ENCODE measurements at places on chromosomes 3 and 15.
A peak's percentile ranks its signal among the peaks of the same experiment; 100 is the strongest.

DNA sequence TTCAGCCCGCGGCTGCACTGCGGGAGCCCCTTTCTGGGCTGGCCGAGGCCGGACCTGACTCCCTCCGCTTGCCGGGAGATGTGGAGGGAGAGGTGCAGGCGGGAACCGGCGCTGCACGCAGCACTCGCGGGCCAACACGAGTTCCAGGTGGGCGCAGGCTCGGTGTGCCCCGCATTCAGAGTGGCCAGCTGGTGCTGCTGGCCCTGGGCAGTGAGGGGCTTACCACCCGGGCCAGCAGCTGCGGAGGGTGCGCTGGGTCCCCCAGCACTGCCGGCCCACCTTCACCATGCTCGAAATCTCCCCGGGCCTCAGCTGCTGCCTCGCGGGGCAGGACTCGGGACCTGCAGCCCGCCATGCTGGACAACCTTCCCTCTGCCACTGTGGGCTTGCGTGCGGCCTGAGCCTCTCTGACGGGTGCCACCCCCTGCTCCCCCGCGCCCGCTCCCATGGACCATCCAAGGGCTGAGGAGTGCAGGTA, 733.5 kb upstream of the CCDC54 start:
- DNase-seq: no peak

GRCh38 chr3:159652452-159652851, 336.2 kb upstream of the IL12A start:
- no peak for DNase-seq

GRCh38 chr3:133474251-133474801, 74.5 kb downstream of the BFSP2 start:
- no peak for DNase-seq

DNA sequence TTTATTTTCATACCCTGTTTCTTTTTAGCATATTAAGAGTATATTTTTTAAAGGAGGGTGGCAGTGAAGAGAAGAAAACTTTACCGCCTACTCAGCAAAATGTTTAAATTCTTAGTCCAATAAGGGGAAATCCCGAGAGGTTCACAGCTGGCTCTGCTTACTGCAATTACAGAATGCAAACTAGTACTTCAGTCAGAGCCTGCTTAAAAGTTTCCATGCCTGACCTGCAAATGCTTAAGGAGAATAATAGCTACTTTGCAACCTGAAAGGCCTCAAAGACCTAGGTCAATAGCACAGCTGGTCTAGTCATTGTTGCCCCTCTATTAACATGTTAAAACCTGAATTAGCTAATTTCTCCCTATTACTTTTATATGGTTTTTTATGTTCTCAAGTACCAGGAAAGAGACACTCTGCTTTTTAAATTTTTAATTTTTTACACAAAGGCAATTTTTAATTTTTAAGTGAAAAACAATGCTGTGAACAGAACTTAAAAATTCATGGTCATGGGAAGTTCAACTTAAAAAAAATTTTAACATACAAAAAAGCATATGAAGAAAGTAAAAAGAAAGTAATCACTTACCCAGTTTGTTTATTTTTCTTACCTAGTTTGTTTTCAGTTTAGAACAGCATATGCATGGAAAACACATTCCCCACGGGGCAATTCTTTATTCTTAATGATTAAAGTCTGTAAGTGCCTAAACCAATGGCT, 79.2 kb downstream of the P3H2 start:
- DNase-seq: no peak

GRCh38 chr3:47414666-47415587, 34.1 kb downstream of the PTPN23 start:
- no peak for DNase-seq

- no peak for DNase-seq
Observed at GRCh38 chr3:40911264-40911663, 288.0 kb upstream of the CTNNB1 start.

DNA sequence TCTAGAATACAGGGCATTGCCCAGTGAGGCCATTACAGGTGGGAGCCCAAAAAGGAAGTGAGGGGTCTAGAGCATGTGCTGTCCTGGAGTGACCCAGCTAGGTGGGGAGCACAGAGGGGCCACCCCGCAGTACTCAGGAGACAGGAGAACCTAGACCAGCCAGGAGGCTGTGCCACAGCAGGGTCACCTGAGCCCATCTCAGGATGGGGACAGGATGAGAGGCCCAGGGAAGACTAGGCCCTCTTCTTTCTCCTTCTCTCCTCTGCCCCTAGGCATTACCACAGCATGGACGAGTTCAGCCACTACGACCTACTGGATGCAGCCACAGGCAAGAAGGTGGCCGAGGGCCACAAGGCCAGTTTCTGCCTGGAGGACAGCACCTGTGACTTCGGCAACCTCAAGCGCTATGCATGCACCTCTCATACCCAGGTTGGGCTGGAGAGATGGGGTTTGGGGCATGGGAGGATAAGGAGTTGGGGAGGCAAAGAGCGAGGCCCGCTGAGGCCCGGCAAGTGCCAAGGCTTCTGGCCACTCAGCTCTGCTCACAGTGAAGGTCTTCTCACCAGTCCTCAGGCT, 20.6 kb downstream of the LOXL1 start:
- DNase-seq: no peak

DNA sequence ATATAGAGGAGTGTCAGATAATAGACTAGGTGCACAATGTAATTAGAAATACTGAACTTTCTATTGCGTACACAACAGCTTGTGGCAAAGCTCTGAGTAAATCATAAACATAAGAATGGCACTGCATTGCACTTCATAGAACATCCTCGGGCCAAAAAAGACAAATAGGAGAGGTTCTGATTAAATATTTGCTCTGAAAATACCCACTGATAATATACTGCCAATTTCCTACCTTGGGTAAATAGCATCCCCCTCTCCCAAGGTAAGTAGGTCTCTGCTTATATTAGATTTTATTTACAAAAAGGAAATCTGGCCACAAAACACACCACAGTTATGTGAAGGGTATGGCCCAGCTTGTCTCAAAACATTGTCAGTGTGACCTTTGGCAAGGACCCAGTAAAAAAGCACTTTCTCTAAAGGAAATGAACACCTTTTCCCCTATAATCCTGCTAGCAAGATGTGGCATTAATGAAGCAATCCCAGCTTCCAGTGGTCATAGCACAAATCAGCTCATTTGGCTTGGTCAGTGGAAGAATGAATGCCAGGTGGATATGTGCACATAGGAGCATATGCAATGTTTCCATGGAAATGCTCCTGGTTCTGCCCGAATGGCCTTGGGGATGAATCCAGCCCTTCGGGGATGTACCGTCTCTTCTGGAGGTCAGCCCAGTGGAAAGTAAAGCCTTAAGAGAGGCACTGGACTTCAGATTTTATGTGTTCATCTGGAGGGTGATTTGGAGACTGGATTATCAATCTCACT, 315.9 kb downstream of the LSAMP start:
- no peak for DNase-seq

GRCh38 chr3:194640829-194641228, 7.6 kb upstream of the TMEM44 start:
- no peak for DNase-seq

- no peak for DNase-seq
Observed at GRCh38 chr3:136457793-136458192, 207.7 kb downstream of the PCCB start.

GRCh38 chr3:83843716-83844115, 1115.1 kb upstream of the CADM2 start:
- no peak for DNase-seq

GRCh38 chr15:101038327-101039003, 119.3 kb downstream of the LRRK1 start:
- DNase-seq: no peak

DNA sequence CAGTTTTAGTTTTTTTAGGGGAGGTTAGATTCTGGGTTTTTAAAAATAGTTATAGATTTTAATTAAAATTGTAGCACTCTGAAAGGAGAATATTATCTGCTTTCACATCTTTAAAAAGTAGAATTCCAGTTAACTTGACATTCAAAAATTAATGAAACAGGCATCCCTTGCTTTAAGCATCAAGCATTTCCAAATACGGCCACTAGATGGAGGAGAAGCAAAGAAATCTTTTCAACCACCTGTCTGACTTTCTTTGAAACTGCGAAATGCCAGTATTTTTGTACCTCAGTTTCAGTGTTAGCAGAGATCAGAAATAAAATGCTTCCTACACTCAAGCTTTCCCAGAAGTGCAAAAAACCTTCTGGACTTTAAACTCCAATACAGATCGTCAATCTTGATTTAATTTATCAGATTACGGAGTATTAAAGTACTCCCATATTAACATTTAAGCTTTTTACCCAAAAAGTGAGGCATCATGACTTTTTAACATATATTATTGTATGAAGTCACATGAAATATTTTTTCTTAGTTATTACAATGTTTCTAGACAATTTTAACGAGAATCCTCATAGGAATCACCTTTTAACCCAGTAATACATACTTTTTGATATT, 153.3 kb downstream of the P3H2 start:
- peak; percentile 55 for DNase-seq

- no peak for DNase-seq
Observed at GRCh38 chr3:197463279-197463678, 92.5 kb downstream of the BDH1 start.

GRCh38 chr3:107461721-107462120, 61.0 kb upstream of the BBX start:
- DNase-seq: no peak

- no peak for DNase-seq
Observed at GRCh38 chr3:131125684-131126083, 99.0 kb downstream of the NEK11 start.

DNA sequence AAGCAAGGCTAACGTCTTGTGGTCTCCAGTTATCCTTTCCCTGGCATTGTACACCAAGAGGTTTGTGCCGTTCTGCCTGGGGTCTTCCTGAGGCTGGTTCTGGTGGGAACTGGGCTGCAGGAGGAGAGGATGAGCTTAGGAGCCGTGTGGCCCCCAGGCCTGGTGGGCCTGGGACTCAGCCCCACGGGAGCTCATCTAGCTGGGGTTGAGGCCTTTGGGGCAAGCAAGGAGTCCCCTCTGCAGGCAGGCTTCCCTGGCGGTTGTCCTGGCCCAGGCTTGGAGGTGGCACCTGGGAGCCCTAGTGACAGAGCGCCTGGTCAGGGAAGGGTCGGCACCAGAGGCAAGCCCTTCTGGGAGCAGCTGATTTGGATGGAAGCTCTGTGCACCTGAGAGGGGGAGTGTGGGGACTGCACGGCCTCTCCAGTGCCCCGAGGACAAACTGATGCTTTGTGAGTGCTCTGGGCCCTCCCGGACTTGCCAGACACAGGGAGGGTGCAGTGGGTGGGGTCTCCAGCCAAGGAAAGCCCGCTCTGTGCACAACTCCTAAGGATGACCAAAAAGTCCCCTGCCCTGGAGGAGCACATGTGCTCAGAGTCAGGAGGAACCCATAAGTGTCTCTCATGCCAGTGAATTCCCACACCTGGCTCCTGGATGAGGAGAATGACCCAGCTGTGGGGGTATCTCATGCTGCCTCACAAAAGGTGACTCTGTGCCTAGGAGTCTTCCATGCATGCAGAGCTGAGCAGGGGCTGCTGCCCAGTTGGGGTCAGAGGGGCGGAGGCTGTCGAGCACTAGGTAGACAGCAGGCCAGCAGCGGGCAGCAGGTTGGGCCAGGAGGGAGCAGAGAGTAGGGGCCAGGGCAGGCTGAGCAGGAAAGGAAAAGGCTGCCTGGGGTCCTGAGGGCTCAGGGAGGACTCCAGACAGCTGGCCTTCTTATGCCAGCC, 2.7 kb downstream of the PAK6 start:
- DNase-seq: no peak

DNA sequence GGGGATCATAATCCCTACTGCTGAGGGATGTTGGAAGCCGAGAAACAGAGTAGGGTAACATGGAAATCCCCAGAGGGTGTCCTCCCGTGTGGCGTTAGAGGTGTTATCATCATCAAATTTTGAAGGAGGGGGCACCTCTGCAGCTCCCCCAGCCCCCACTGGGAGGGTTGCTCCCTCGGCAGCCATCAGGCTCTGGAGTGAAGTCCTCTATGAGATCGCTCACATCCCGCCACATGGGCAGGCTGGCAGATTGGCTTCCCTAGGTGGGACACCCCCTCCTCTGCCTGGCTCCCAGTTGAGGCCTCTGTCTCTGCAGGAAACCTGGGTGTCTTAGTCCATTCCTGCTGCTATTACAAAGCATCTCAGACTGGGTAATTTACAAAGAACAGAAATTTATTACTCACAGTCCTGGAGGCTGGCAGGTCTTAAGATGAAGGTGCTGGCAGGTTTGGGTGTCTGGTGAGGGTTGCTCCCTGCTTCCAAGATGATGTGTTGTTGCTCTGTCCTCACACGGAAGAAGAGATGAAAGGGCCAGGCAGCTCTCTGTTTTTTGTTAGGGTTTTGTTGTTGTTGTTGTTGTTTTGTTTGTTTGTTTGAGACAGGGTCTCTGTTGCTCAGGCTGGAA, 120.5 kb downstream of the NUP210 start:
- DNase-seq: no peak

GRCh38 chr15:93020976-93021772, 67.8 kb downstream of the RGMA start:
- DNase-seq: no peak

DNA sequence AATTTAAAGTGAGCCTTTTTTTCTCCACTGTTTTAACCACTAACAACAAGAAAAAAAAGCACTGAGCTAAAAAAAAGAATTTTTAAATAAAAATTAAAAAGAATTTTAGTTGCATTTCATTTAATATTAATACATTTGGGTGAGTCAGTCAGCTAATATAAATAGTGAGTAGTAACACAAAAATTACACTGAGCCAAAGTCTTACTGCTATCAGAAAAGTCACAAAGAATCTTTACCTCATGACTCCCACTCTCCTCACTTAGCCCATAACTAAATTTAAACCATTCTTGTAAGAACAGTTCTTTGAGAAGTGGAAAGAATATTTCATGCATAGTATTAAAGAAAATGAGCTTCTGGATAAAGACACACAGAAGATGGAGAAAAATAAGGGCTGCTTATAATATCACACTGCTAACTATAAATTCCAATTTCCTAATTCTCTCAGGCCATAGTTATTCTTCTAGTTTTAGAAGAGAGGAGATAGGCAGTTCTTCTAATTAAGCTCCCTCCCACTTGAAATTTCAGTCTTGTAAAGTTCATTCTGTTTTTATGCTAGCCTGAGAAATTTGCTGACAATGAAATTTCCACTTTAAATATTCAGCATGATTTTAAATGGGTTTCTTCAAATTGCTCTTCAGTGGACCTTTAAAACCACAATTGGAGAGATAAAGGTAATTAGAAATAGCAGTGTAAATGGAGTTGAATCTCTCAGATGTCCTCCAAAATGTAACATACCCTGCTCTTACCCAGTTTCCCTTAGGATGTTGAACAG, 17.6 kb downstream of the SHQ1 start:
- DNase-seq: no peak

GRCh38 chr3:49260806-49261324, 16.2 kb downstream of the C3orf62 start:
- no peak for DNase-seq

Measured in CD4-positive, alpha-beta T cell treated with Interleukin-4 for 4 hours (primary cell).